Cortex of kidney (tissue), 1 donor: ENCODE measurements at places on chromosomes 6 and 20.

GRCh38 chr6:16354692-16355091 is 116.3 kb downstream of the GMPR start:
- DNase-seq: no peak

- DNase-seq: no peak
Observed at GRCh38 chr20:11797156-11797555, 120.5 kb upstream of the BTBD3 start.

GRCh38 chr6:39172377-39172757 is 56.9 kb downstream of the KCNK5 start:
- no peak for DNase-seq

GRCh38 chr20:36703530-36703929 is 42.4 kb downstream of the NDRG3 start:
- DNase-seq: no peak

GRCh38 chr20:1373036-1373435 is 19.8 kb downstream of the FKBP1A start:
- DNase-seq: no peak

- DNase-seq: no peak
Observed at GRCh38 chr6:97947841-97948240, 664.8 kb upstream of the MMS22L start.

DNA sequence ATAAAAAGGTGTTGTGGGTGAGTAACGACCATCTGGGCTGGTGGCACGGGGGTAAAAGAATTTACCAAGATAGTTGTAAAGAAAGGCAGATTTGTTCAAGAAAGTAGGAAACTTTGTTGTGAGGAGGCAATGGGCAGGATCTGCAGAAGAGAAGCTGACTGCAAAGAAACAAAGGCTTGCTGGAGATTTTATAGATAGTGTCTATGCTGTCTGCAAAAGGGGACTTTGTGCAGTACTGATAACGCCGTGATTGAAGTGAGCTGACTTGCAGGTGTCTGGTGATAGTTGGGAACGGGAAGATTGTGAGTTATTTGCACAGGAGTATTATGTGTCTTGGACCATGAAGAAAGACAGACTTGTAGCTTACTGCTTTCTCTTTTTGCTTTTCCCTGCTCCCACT is 36.8 kb upstream of the GSTA3 start:
- DNase-seq: no peak

- no peak for DNase-seq
Observed at GRCh38 chr6:52395969-52396368, 24.2 kb upstream of the EFHC1 start.

DNA sequence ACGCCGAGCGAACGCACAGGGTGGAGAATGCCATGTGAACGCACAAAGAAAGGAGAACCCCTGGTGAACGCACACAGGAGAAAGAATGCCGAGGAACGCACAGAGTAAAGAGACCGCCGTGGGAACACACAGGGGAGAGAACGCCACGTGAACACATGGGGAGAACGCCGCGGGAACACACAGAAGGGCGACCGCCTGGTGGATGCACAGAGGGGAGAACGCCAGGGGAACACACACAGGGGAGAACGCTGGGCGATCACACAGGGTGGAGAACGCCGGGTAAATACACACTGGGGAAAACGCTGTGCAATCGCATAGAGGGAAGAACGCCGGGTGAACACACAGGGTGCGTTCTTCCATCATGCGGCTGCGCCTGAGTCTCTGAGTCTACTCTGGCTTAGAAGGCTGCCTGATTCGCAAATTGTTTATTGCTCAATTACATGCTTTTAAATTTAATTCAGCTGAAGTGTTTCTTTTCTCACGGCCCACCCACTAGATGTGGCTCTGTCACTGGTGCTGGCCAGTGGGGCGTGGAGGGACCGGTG is 54.1 kb downstream of the RNASET2 start:
- DNase-seq: no peak

GRCh38 chr20:6575912-6576401 is 191.5 kb upstream of the BMP2 start:
- no peak for DNase-seq

GRCh38 chr6:74065705-74066104 is 369.7 kb downstream of the CD109 start:
- DNase-seq: no peak

DNA sequence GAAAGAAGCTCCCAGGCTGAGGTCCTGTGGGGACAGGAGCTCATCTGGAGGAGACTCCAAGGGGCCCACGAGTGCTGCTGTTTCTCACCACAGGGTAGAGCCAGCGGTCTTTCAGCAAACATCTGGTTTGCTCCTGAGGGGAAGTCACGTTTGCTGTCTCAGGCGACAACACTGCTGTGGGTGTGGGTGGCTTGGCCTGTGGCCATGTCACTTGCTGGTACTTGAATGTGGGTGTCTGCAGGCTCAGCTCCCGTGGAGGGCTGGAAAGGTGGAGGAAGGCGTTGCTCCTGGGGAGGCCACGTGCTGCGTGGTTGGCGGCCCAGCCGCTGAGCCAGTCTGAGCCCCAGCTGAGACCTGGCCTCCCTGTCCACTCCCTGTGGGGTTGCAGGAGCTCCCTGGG is 52.8 kb upstream of the MPC1 start:
- no peak for DNase-seq

DNA sequence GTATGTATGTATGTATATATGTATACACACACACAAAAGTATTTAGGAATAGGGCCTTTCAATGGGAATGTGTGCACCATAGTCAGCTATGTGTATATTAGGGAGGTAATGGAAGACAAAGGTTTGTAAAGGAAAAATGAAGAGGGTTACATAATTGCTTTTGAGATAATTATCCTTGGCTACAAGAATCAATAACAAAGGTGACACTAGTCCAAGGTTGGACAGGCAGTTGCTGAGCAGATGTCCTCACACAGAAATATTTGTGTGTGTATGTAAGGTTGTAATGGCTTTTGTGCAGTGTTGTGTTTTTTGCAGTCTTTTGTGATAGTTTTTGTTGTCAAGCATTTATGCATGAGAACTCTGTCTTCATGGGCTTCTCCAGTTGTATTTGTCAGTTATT is 157.9 kb upstream of the MARCKS start:
- no peak for DNase-seq

- peak; percentile 90 for DNase-seq
Observed at GRCh38 chr20:36460648-36461599, 80.4 kb upstream of the MYL9 start.
